ENCODE measurements at places on chromosomes 13 and 19.

GRCh38 chr13:34942732-34943435, 814 bp downstream of the NBEA start:
- peak; percentile 4 for DNase-seq

- no peak for DNase-seq
Observed at GRCh38 chr13:111881700-111882099, 185.2 kb upstream of the SOX1 start.

DNA sequence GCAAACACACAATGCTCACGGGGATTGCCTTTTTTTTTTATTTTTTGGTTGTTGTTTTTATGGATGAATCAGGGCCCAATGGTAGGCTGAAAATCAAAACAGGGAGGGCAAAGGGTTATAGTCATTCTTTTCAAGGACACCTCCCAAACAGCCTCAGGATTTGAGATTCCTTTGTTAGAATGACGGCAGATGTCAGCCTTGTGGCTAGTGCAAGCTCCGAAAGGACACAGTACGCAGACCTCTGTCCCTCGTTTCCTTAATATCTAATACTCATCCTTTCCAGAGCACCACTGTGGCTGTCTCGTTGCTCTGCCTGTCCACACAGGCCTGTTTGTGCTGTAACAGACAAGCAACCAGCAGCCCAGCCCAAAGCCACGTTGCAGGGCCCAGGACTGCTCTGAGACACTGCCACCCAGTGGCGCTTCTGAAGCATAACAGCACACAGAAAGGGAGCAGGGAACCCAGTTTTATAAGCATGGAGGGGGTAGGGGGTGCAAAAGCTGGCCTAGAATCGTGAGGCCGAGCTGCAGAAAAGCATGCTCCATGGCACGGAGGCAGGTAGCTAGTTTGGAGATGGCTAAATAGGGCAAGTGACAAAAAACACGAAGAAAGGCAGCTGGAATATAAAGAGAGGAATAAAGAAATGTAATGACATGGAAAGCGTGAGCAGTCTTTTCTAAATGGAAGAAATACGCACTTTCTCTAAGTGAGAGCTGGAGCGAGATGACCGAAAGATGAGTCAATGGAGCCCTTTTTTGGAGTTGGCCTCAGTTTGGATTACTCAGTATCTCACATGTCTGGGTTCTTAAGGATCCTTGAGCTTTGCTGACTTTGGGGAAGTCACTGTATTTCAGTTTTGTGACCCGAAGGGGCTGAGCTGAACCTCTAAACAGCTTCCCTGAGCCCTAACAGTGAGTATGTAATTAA, 40.7 kb upstream of the MEDAG start:
- peak; percentile 34 for DNase-seq

- DNase-seq, result no peak
Observed at GRCh38 chr19:48102870-48103751, 7.5 kb downstream of the PLA2G4C start.

DNA sequence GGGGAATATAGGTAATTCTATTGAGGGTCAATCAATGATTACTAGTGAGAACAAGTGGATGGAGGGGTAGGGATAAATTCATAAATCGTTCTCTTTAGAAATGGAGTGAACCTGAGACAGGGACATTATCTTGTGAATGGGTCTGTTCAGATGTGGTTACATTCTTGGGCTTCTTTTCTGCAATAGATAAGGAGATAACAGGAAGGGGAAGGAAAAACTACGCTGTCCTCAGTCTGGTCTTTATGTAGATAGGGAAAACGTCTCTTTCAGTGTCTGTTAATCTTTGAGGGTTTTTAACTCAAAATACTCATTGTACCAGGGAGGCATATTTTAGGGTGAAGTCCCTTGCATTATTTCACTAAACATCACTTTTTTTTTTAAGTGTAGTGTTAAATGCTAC, 266.7 kb upstream of the MAB21L1 start:
- no peak for DNase-seq

DNA sequence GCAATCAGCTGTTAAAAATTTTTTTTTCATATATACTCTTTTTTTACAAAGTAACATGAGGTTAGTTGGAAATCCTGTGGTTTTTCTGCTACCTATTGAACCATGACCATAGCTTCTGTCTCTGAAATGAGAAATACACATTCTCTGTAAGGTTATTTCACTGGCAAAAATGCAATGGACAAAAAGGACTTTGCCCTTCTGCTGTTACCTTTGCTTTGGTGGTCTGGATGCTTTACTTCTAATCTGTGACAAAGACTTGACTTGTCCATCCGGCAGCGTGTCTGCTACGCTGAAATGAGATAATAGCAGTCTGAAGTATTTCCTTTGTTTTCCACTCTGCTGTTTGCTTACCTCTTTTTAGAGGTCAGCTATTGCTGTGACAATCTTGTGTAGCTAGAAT, 412.8 kb downstream of the SLITRK6 start:
- no peak for DNase-seq

DNA sequence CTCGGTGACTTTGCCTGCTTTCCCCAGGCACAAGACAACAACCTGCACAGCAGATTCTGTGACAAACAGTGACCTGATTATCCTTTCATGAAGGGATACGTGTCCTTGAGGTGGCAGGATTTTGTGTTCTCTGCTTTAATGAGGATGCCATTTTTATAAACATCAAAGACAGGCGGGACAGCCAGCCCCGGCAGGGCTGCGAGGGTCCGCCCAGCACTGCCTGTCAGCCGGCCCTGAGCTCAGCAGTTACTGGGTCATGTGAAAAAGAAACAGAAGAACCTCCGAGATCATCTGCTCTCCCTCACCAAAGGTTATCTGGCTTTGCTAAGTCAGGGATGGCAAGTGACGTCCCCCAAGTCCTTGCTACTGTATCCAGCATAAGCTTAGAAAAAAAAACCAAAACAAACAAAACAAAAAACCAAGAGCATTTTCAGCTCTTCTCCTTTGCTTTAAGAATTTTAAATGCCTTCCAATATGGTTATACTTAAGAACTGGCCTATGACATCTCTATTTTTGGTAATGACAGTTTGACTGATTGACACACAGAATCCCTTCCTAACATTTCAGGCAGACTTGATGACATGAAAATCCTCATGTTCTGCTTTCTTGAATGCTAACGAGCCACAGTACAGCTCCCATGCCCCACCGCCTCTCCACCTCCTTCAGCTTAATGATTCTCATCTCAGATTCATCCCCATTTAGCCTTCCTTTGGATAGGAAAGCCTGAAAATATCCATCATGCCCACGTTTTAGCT, 666.6 kb upstream of the ARGLU1 start:
- no peak for DNase-seq

DNA sequence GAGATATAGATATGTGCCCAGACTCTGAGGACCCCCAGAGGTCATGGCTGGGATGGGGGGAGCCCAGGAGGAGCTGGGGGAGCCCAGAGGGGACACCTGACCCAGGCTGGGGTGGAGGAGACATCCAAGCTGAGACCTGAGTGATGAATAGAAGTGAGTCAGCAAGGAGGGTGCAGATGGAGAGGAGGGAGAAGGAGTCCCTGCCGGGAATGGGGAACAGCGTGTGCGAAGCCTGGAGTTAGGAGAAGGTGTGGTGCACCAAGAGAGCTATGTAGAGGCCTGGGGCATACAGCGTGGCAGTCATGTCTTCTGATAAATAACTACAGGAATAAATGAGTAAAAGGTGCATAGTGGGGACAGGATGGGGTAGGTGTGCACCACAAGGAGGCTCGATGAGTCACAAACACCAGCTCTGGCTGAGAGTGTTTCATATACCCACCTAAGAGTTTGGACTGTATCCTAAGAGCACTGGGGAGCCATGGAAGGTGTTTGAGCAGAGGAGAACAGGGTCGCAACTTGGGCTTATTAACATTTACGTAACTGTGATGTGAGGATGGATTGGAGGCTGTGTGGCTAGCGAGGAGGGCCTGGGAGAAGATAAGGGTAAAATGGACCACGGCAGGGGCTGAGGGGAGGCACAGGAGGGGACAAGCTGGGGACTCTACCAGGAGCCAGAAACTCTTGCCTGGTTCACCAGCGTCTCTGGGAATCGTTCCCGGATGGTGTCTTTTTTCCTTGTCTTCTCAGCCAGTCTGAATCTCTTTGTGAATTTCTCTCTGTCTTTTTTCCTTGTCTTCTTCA, 1.4 kb downstream of the CEACAM18 start:
- DNase-seq, result peak; percentile 58

DNA sequence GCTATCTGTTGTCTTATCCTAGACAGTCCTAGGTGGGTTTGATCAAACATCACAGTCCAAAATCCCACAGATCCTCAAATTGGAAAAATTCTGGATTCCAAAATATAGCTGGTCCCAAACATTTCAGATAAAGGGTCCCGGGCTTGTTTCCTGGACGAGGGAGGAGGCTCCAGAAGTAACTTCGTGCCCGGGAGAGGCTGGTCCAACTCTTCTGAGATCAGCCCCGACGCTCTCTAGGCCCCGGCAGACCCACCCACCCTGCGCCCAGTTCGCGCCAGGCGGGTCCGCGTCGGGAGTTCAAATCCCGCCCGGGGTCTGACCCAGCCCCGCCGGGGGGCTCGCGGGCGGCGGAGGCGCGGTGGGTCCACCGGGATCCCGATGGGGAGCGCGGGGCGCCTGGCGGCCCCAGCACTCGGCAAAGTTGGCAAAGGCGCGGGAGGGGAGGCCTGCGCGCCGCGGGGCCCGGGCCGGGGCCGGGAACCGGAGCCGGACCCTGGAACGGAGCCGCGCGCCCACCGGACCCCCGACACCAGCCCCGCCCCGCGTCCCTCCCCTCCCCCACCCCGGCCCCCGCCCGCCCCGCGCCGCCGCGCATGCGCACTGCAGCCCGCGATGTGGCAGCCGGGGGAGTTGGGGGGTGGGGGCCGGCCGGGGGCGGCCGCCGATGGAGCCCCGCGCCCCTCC, 513 bp downstream of the MIER2 start:
- DNase-seq, result peak; percentile 14

DNA sequence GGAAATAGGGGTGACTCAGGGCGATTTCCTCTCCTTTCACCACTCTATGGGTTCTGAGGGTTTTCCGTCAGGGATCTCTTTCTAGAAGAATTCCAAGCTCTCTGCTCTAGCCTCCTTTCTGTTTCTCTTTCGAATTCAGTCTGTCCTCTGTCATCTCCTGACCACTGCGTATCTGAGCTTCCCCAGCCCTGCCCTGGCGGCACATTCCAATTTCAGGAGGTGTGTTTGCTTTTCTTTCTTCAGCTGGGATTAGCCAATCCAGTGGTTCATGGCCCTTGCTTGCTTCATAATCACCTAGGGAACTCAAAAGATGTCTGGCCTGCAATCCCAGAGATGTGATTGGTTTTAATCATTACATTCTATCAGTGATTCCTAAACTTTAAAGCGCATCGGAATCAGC, 9.4 kb downstream of the IFNL2 start:
- no peak for DNase-seq

GRCh38 chr19:19668230-19669012, at the start of gene ZNF101:
Gene ZNF101 (plus strand): TSS chr19:19668839. CDS start chr19:19668964, 125 bp downstream.
- DNase-seq, result peak; percentile 95

DNA sequence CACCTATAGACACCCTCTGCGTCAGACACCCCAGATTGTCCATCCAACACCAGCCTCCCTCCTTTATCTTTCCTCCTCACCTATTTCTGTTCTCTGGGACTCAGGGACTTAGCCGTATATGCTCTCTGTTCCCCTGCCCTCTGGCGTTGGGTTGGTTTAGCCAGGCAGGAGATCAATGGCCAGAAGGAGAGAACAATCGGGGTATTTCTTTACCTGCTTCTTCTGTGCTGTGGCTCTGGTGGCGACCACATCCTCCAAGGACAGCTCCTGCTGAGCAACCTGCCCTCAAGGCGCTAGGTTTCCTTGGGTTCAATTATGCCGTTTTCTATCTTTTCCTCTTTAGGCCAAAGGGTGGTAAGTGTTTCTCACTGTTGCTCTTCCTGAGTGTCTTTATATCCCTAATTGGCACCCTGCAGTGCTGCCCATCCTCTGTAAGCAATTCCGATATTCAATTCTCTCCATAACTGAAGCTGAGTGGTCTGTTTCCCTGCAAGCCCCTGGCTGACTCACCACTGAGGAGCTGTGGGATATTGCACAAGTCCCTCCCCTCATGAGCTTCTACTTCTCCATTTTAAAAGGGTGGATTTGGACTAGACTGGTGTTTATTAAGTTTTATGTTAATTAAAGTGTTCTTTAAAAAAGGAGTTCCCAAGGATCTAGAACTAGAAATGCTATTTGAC, 63.7 kb upstream of the TMTC4 start:
- DNase-seq, result no peak

GRCh38 chr13:20006206-20006605, 47.7 kb downstream of the ZMYM2 start:
- no peak for DNase-seq

- DNase-seq, result no peak
Observed at GRCh38 chr13:112446867-112447266, 70.7 kb downstream of the SPACA7 start.

DNA sequence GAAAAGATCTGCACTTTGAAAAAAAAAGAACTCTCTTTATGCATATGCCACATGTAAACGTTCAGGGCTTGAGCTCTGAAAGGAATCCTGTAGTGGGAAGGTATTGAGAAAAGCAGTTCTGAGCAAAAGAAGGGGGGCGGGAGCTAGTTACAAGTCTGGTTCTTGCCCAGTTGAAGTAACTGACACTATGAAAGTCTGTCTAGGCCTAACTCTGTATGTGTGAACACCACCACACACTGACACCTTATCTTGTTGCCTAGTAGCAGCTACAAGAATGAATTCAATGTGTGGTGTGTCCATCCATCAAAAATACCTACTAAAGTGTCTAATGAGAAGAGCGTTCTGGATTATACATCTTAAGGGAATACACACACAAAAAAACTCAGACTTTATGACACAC, 820.6 kb downstream of the DIAPH3 start:
- no peak for DNase-seq

DNA sequence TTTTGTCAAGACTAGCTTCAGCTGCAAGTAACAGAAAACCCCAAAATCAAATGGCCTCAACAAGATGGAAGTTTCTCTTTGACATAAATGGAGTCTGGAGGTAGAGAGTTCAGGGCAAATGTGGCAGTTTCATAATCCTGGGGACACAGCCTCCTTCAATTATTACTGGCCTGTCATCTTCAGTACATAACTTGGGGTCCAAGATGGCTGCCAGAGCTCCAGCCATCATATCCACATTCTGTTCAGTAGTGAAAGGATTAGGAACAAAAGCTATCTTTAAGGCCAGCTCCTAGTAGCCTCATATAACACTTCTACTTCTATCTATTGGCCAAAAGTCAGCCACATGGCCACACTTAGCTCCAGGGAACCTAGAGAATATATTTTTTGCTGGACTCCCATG, 15.0 kb upstream of the IGSF23 start:
- DNase-seq, result no peak
